ENCODE measurements at places on chromosomes 5 and 9.

- peaks cover 6% of the 10 kb centered on the region for H3K27me3 ChIP-seq
- no peak for DNase-seq
- no peak overlapping the region for H3K27ac ChIP-seq
These were observed 77.3 kb downstream of the MAMDC2 start for GRCh38 chr9:70120834-70121510.

GRCh38 chr5:176350416-176350815 lies 11.1 kb downstream of the KIAA1191 start:
- H3K27ac ChIP-seq = peak overlapping the region; percentile 74
- peaks cover 40% of the 10 kb centered on the region for H3K36me3 ChIP-seq
- no peak for DNase-seq
- no peak overlapping the region for H3K4me3 ChIP-seq
- peaks cover 9% of the 10 kb centered on the region for H3K4me1 ChIP-seq
- no peaks in the 10 kb centered on the region for H3K27me3 ChIP-seq

- H3K4me3 ChIP-seq = peak overlapping the region; percentile 88
- peak overlapping the region; percentile 73 for H3K27ac ChIP-seq
- peaks cover 12% of the 10 kb centered on the region for H3K4me1 ChIP-seq
- DNase-seq = no peak
- peaks cover 26% of the 10 kb centered on the region for H3K27me3 ChIP-seq
These were observed 2.7 kb downstream of the PCDHGC5 start for GRCh38 chr5:141491323-141492167.

GRCh38 chr5:45696206-45696836 lies at the start of gene HCN1:
HCN1 (minus strand) TSS chr5:45696380.
- peaks cover 3% of the 10 kb centered on the region for H3K4me1 ChIP-seq
- no peaks in the 10 kb centered on the region for H3K36me3 ChIP-seq
- peaks cover 13% of the 10 kb centered on the region for H3K27me3 ChIP-seq
- H3K27ac ChIP-seq = no peak within 1 kb of the TSS

DNA sequence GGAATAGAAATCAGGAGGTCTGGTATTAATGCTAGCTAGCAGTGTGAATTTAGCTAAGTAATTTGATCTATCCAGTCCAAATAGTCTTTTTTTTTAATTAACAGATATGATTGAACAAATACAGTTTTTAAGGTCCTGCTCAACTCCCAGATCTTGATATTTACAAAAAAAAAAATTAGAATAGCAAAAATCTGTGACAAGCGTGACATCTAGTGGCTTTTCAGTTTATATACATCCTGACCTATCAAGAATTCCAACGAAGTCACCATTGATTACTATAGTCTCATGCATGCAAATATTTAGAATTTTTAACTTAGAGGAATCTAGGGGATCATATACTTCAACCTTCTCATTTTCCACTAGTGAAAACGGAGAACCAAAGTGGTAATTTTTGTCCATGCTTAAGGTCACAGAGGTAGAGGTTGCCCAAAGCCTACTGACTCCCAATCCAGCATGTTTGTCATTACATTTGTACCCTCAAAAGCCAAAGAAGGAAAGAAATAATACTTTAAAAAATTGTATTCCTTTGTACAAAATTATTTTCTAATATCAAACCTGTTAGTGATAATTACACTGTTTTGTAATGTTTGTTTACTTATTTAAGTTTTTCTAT lies 17.6 kb upstream of the TARS1 start:
- no peak for DNase-seq
- no peak overlapping the region for H3K27ac ChIP-seq
- H3K4me1 ChIP-seq = no peaks in the 10 kb centered on the region
- no peaks in the 10 kb centered on the region for H3K36me3 ChIP-seq

- no peak overlapping the region for H3K27ac ChIP-seq
- no peak for DNase-seq
- H3K4me3 ChIP-seq = no peak overlapping the region
These were observed 104.1 kb downstream of the STRBP start for GRCh38 chr9:123164285-123164684.

- H3K36me3 ChIP-seq = no peaks in the 10 kb centered on the region
- H3K4me1 ChIP-seq = peaks cover 10% of the 10 kb centered on the region
These were observed 453.5 kb downstream of the RAB3C start for GRCh38 chr5:59036274-59036961.

GRCh38 chr9:71118324-71118723 lies 3.1 kb downstream of the TRPM3 start:
- no peak for DNase-seq
- no peak overlapping the region for H3K4me3 ChIP-seq
- peaks cover 2% of the 10 kb centered on the region for H3K27me3 ChIP-seq
- no peaks in the 10 kb centered on the region for H3K36me3 ChIP-seq
- H3K4me1 ChIP-seq = no peaks in the 10 kb centered on the region
